GM12865 (cell line): ENCODE measurements at places on chromosomes 3 and 15.

- no peak for DNase-seq
Observed at GRCh38 chr15:98322581-98322980, 325.8 kb upstream of the IGF1R start.

- no peak for DNase-seq
Observed at GRCh38 chr3:98272126-98272525, 8.1 kb downstream of the OR5H6 start.

DNA sequence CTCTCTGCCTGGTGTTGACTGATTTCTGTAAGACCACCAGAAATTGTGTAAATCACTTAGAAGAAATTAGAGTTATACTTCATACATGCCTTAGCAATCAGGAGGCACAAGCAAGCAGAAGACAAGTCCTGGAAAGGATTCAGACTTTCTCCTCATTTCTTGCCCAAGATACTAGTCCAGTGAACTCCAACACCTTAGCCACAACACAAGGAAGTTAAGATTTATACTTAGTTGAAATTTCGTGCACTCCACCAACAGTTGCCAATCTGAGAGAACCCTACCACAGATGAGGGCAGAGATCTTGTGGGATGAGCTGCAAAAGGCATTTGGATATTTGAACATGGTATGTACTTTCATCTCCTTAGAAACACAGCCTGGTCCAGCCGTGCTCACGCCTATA, 2.3 kb downstream of the P3H2 start:
- no peak for DNase-seq

- peak; percentile 2 for DNase-seq
Observed at GRCh38 chr3:1442271-1442670, 349.4 kb downstream of the CNTN6 start.

DNA sequence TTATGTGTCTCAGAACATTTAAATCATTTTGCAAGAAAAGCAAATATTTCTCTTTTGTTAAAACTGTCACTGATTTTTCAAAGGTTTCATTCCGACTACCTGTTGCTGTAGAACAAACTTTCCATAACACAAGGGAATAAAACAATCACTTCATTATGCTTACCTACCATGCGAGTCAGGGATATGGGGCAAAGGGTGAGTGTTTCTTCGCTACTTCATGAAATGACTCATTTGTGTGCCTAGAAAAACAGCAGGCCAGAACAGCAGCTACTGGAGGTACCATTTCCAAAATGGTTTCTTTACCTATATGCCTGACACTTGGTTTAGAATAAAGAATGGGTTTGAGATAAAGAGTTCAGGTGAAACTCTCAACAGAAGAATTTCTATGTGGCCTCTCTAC, 712.5 kb downstream of the PLOD2 start:
- no peak for DNase-seq

- peak; percentile 68 for DNase-seq
Observed at GRCh38 chr3:194556086-194557056, 69.6 kb upstream of the ATP13A3 start.

DNA sequence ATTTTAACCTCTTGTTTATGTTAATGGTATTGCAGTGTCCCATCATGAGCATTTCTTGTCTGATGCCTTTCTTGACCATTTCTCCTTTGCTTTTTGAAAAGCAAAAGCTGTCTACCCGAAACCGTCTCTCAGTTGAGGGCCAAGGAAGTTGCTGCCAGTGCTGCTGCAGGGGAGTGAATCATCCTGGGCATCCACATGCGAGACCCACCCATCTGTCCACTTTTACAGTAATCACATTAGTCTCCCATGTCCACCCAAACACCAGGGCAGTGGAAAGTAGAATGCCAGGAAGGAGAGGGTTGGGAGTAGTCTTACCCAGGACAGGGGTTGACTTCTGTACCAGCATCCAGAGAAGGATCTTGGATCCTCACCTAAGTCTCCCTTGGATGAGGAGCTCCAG, 48.6 kb upstream of the TEX264 start:
- DNase-seq: no peak
